ENCODE measurements at places on chromosomes 4 and X.
A peak's percentile ranks its signal among the peaks of the same experiment; 100 is the strongest.

GRCh38 chr4:84740057-84740456 is 157.1 kb downstream of the CDS1 start:
- no peak for DNase-seq

- peak; percentile 87 for DNase-seq
Observed at GRCh38 chr4:153655928-153656327, 28.2 kb upstream of the TLR2 start.

GRCh38 chr4:82640540-82640939 is 78.8 kb upstream of the TMEM150C start:
- DNase-seq: no peak

DNA sequence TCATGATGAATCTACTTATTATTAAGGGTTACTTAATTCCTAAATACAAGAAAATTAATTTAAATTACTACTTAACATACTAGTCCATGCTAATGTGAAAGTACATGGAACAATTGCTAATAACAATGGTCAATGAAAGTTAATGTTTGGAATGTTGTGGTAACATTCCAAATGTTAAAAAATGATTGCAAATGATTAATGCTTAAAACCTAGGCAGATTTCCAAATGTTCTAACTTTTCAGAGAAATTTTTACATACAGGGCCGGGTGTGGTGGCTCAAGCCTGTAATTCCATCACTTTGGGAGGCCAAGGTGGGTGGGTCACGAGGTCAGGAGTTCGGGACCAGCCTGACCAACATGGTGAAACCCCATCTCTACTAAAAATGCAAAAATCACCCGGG is 1851.3 kb upstream of the PCDH7 start:
- DNase-seq: no peak

DNA sequence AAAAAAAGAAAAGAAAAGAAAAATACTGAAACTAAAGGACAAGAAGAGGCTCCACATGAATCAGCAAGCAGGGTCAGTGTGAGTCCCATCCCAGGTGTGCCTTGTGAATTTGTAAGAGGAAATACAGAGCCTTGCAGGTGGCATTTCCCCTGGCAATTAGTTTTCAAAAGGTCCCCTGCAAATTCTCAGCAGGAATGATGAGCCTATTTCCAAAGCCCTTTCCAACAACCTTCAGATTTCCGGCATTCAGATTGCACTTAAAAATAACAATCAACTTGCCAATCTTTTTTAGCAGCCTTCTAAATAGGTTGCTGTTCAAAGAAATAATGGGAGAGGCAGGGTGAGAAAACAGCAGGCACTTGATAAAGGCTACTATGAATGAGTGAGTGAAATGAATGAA is 66.4 kb upstream of the OR13H1 start:
- no peak for DNase-seq

- no peak for DNase-seq
Observed at GRCh38 chr4:22090661-22091351, 142.2 kb upstream of the KCNIP4 start.

- no peak for DNase-seq
Observed at GRCh38 chr4:81404294-81404693, 67.4 kb downstream of the RASGEF1B start.

- no peak for DNase-seq
Observed at GRCh38 chr4:164847967-164848649, 28.9 kb upstream of the APELA start.

DNA sequence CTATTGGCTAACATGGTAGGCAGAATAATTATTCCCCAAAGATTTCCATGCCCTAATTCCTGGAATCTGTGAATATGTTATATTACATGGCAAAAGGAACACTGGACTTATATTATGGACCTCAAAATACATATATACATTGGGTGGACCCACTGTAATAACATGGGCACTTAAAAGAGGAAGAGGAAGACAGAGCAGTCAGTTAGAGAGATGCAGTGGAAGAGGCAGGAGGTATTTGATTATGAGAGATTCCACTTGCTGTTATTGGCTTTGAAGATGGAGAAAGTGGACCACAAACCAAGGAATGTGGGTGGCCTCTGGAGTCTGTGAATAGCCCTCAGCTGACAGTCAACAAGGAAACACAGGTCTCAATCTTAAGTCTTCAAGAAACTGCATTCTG is 14.0 kb upstream of the ART3 start:
- no peak for DNase-seq

DNA sequence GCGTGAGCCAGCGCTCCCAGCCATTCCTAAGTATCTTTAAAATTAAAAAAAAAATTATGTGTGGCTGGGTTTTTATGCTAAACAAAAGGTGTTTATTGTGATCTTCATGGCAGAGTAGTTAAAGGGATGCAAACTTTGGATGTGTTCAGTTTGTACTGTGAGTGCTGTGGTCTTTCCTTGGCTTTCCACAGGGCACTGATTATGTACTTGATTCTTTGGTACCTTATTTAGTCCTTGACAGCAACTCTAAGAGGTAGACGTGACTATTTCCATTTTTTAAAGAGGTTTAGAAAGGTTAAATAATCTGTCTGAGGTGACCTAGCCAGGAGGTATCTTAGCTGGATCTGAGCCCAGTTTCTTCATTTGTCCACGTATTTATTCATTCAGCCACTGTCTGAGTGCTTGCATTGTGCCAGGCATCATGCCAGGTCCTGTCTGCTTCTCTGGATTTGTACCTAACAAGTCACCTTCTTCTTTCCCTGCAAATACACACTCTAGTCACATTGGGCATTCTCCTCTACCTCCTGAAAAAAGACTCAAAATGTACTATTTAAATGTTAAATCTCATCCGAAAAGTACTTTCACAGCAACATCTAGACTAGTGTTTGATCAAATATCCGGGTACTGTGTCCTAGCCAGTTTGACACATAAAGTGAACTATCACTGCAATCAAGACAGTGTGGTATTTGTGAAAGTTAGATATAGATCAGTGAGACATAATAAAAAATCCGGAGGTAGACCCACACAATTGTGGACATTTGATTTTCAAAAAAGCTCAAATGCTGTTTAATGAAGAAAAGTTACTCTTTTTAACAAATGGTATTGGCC is 31.5 kb downstream of the WWC2 start:
- no peak for DNase-seq

DNA sequence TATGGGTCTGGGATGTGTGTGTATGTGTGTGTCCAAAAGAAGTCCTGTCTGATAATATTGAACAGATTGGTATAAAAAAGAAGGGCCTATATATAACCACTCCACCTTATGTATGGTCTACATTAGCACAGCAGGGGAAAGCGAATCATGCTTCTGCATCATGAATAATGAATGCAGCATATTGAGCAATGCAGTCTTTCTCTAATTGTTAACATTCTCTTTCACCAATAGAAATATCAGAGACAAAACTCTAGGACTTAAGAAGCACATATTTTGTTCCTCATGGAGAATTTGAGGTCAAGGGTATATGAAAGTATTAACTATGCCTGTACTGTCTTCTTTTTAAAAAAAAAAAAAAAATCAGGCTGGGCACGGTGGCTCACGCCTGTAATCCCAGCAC is 264.3 kb upstream of the NOCT start:
- DNase-seq: no peak

- DNase-seq: no peak
Observed at GRCh38 chr4:129144755-129145206, 48.8 kb downstream of the C4orf33 start.

Data from posterior vena cava (tissue), 2 donors.